ENCODE measurements at places on chromosomes 2 and 18.

DNA sequence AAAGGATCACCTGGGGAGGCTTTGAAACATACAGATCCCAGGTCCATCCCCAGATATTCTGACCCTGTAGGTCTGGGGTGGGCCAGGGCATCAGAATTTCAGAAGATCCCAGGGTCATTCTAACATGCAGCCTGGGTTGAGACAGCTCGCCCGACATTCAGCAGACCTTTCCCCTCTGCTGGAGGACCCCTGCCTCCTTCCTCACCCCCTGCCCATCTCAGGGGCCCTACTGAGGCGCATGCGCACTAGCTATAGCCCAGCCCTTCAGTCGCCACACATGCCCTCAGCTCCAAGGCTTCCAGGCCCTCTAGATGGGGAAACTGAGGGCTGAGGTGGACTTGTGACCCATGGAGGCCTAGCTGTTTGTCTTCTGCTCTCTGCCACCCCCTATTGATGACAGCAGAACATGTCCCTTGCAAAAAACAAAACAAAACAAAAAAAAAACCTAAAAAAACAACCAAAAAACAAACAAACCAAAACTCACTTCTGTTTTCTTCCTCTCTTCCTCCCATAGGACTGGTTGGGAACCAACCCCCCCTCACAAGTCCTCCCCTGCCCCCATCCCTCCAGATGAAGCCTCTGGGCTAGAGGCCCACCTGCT, 91.3 kb downstream of the ZBTB7C start:
- DNase-seq = no peak

DNA sequence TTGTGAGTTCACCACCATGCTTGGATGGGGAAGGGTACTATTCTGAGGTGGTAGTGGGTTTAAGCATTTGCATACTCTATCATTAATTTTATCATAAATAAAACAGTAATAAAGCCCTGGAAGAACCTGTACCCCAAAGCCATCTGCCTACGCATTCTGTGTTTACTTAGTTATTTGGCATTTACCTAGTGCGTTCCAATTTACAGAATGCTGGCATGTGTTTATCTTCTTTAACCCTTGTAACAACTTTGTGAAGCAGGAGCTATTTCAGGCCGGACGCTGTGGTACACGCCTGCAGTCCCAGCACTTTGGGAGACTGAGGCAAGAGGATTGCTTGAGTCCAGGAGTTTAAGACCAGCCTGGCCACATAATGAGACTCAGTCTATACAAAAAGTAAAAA, 17.8 kb upstream of the ODC1 start:
- no peak for DNase-seq

DNA sequence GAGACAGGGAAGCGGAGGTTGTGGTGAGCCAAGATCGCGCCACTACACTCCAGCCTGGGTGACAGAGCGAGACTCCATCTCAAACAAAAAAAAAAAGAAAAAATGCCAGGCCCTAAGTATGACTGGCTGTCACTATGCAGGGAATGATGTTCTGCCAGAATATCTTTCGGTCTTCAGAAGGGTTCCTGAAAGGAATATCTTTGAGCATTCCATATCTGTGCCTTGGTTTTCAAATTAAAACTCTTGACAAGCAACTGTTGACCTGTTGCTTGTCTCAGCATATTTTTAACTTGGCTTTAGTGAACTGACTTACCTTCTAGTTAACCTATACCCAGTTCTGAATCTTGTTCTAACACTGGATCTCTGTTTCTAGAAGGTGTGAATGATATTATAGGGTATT, 953.2 kb upstream of the FAM98A start:
- DNase-seq = no peak

DNA sequence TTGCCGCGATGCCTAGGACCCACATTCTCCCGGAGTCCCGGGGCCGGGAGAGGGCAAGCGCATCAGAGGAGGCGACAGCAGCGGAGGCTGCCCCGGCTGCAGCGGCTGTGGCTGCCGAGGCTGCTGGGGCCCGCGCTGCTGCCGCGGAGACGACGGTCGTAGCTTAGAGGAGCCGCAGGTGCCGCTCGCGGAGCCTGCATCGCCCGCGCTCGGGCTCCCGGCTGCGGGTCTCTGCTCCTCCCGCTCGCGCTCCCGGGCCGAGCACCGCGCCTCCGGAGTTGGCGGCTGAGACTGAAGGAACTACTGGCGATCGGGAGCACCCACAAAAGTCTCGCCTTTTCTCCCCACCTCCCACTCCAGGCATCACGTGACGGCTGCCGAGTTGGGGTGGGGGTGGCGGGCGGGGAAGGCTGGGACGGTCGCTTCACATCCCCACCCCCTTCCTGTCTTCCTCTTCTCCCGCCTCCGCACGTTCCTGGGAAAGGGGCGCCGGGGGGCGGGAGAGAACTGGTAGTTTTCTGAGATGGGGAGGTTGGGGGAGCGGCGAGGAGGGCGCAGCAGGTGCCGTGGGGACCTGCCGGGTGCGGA, at the start of gene LYPD1:
Gene LYPD1, minus strand, starts transcription at position 298 of the 588 bp plus-strand sequence. Its CDS starts 273 bp downstream, at position 25.
- peak; percentile 67 for DNase-seq

DNA sequence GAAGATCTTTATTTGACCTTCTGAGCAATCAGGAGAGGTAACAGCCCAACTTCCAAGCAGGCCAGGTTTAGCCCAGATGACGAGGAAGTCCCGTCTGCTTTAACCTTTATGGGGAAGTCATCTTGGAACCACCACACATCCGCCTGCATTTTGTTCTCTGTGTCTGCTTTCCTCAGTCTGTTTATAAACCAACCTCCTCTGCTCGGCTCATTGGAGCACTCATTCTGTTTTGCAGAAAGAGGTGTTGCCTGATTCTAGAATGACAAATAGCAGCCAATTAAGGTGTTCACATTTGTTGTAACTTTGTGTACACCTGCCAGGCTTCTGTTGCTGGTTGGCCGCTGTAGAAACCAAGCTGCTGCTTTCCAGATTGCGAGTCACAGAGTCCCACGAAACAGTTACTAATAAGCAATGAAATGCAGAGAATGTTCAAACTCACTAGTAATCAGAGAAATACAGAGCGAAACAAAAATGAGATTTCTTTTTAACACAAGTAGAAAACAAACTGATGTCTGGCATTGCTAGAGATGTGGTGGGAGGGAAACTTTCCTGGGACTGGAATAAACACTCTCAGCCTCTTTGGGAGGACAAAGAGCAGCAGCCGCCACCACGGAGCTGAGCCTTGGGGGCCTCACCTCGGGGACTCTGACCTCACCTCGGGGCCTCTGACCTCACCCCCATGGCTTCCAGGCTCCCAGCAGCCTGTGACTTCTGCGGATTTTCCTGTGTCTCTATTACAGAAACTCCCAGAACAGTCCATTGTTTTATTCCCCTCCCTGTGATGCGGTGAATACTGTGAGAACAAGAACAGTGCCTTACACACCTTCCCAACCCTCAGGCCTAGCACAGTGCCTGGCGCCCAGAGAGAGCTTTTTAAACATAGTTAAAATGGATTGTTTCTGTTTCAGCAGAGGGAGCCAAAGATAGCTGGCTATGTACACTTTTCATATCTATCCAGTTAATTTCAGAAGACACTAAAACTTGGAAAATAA, 64.0 kb downstream of the MBP start:
- no peak for DNase-seq

- DNase-seq = no peak
Measured at GRCh38 chr2:120020554-120020953, 7.7 kb downstream of the EPB41L5 start.

GRCh38 chr18:65754121-65754520, 3.3 kb downstream of the CDH7 start:
- no peak for DNase-seq

DNA sequence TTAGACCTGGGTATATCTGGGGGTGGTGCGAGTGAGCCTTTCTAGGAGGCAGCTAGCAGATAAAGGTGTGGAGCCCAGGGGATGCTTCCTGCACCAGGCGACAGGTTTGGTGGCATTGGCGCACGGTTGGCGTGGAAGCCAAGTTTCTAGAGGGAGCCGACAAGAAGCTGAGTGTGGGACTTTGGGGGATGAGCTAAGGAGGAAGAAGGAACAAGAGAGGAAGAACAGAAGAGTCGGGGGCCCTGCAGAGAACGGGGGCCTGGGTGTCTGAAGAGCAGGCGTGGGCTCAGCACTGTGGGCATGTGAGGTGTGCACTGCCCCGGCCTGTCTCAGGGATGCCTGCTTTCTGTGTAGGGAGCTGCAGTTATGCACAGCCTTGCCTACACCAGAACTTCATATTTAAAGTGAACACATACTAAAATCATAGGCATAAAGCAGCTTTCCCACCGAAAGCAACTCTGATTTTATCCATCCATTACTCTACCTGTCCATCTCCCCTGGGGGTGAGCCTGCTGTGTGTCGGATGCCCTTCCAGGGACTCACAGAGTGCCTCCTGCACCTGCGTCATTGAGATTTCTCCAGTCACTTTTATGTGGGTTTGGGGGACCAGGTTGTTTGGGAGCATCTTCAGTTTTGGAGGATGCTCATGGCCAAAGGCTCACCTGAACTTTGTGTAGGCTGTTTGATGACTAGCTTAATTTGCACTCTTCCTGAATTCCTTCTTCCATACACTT, 149.7 kb downstream of the LDLRAD4 start:
- peak; percentile 27 for DNase-seq

- DNase-seq = no peak
Measured at GRCh38 chr2:233059797-233060500, at the start of gene INPP5D. Gene INPP5D, plus strand, starts transcription at chr2:233060342. Its CDS starts 137 bp downstream, at chr2:233060479.

Data from D341Med (cell line).